ENCODE measurements at places on chromosomes 13 and 19.

DNA sequence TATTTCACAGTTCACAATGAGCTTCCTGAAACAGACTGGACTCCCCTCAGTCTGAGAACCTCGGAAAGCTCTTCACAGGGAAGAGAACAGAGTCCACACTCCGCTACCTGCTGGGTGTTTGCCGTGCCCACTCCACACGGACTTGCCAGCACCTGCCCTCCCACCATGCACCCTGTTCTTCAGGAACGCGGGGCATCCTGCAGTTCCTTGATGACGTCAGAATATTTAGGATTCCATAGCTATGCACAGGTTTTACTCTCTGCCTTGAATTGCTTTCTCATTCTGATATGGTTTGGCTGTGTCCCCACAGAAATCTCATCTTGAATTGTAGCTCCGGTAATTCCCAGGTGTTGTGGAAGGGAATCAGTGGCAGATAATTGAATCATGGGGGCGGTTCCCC, 74.4 kb upstream of the FARP1 start:
- no peak for DNase-seq

GRCh38 chr19:6286676-6287075, 6.9 kb upstream of the MLLT1 start:
- no peak for DNase-seq

GRCh38 chr19:17078920-17079709, 3.5 kb downstream of the MYO9B start:
- no peak for DNase-seq

DNA sequence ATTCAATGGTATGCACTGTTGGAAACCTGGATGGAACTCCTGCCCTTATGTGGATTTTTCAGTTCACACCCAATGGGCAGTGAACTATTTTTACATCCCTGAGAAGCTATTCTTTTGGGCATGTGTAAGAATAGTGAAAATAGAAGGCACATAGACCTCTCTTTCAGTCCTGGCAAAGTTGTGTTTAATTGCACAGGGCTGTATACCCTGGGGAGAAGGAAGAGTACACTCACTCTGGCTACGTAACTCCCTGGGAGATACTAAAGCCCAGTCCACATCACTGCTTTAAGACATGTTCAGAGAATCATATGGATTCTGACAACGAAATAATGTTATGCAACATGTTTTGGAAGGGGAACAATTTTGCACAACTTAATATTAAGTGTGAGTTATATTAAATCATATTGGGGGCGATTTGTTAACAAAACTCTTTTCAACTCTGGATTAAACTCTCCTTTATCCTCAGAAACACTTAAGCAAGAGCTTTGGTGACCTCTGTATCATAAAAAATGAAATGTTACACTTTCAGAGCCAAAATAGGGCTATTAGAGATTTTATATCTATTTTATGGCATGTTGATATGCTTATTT, 166.1 kb downstream of the DCT start:
- no peak for DNase-seq

GRCh38 chr13:37715606-37716015, 117.0 kb upstream of the POSTN start:
- no peak for DNase-seq

GRCh38 chr13:110836605-110836903, 78.3 kb downstream of the ANKRD10 start:
- no peak for DNase-seq

GRCh38 chr13:59991395-59991794, 172.3 kb downstream of the DIAPH3 start:
- DNase-seq: no peak

- no peak for DNase-seq
Measured at GRCh38 chr19:5053661-5054060, 84.7 kb downstream of the KDM4B start.

- DNase-seq: no peak
Measured at GRCh38 chr13:51794964-51795363, 9.0 kb downstream of the DHRS12 start.

DNA sequence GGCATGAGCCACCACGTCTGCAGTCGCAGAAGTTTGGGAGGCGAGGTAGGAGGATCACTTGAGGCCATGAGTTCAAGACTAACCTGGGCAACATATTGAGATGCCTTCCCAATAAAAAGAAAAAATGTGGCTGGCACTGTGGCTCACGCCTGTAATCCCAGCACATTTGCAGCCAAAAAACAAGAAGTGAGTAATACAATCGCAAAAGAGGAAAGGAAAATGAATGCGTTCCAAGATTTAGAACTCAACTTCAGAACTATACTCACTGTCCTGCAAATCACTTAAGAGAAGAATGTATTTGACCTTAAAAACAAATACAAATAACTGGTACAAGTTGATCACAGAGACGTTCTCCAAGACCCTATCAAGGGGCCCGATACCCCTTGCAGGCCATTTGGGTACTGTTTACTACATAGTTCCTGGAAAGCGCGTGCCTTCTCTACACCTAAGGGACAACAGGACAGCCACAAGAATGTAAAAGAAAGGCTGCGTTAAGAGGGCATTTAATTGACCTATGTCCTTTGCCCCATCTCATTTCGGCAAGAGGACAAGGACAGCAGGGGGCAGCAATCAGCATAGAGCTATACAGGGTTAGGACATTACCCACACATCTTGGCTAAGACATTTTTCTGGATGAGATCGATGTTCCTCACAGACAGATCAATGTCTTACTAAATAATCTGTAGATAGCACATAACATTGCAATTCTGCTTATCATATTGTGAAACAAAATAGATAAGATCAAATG, 41.3 kb downstream of the FLT3 start:
- no peak for DNase-seq

GRCh38 chr13:54486421-54487166, 1458.0 kb downstream of the OLFM4 start:
- DNase-seq: no peak

DNA sequence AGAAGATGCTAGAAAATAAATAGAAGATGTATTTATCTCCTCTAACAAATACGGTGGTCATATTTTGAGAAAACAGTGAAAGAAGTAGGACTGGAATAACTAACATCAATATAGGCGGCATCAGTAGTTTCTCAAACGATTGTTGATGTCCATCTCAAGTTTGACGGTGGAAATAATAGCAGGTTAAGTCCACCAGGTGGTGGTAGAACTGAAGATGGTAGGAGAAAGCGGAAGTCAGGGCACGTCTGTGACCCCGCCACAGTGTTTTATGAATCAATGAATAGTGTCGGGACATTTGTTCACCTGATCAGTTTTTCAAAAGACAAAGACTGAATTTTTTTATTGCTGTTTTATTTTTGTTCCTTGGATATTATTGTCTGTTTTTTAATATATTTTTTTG, 706.4 kb upstream of the SLC10A2 start:
- no peak for DNase-seq

GRCh38 chr19:15293781-15294491, 38.4 kb downstream of the BRD4 start:
- DNase-seq: no peak

DNA sequence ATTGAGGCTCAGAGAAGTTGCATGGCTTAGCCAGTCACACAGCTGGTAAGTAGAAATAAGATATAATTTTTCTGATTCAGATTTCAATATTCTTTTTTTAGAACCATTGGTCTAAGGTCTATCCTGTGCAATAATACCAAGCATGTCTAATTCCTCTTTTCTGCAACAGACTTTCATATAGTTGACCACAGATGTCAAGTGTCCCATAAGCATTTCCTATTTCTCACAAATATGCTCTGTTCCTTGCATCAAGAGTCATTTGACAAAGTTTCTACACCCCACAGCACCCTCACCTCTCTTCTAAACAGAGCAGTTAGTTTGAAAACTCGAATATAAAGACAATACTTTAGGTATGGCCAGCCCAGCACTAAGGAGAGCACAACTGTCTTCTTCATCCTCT, 26.8 kb upstream of the SACS start:
- no peak for DNase-seq

DNA sequence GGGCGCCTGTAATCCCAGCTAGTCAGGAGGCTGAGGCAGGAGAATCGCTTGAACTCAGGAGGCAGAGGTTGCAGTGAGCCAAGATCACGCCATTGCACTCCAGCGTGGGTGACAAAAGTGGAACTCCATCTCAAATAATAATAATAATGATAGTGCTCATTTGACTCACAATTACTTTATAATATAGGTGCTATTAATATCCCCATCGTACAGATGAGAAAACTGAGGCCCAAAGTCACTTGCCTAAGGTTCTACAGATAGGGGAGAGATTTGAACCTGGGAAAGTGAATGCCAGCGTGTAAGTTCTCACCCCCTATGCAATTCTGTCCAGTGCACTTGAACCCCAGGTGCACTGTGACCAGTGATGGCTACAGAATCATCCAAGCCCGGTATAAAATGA, 5.9 kb downstream of the GMFG start:
- no peak for DNase-seq

DNA sequence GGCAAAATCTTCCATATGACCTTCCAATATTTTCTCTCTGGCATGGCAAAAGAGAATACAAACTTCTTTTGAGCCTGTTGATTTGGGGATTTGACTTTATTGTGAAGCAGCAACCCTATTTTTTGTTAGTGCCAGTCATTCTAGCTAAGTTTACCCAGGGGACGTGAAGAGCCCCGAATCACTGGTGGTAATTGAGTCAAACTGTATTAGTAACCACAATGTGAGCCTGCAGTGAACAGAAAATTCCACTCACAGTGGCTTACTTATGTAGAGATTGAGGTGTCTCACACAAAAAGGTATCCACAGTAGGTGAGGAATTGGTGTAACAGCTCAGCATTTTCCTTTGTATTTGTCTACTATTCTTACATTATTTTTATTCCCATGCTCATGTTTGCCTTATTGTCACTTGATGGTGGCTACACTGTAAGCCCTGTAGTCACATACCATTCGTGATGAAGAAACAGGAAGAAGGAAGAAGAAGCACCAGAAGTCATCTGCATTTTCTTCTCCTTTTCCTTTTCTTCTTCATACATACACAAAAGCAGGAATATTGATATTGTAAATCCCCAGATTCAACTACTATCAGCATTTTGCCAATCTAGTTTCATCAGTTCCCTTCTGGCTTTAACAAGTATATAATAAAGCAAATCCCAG, 33.3 kb upstream of the MYCBP2 start:
- DNase-seq: no peak

GRCh38 chr19:28868836-28869235, 344.1 kb downstream of the UQCRFS1 start:
- DNase-seq: no peak

- DNase-seq: no peak
Measured at GRCh38 chr13:19795956-19796355, 13.2 kb upstream of the PSPC1 start.

- no peak for DNase-seq
Measured at GRCh38 chr19:7852851-7853769, 21.1 kb downstream of the PRR36 start.

GRCh38 chr13:25910991-25911419, 140.8 kb downstream of the SHISA2 start:
- no peak for DNase-seq

GRCh38 chr13:27353708-27354107, 70.7 kb upstream of the GTF3A start:
- DNase-seq: no peak

GRCh38 chr13:94656176-94656575, 54.5 kb downstream of the GPR180 start:
- DNase-seq: no peak

- no peak for DNase-seq
Measured at GRCh38 chr13:99955747-99956472, 15.7 kb downstream of the ZIC5 start.

DNA sequence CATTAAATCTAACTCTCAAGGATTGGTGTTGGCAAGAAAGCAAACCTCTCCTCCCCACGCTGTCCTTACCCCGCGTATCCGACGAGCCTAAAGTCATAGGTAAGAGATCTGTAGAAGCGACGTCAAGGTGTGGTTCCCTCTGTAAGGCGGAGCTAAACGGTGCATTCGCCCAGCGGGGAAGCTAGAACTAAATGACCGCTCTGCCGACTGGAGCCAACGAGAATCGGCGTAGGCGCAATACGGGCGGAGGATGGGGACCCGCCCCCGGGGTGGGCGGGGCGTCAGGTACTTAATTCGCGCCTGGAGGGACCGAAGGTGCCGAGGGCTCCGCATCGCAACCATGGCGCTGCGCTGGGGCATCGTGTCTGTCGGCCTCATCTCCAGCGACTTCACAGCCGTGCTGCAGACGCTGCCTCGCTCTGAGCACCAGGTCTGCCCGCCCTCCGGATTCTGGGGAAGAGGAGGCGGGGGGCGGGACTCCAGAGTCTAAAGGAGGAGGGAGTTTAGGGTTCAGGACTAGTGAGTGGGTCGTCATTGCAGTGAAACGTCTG, at the start of gene DHDH:
Gene DHDH (plus strand): TSS at position 318 of the 551 bp plus-strand sequence. CDS start 23 bp downstream, at position 341.
- no peak for DNase-seq

- DNase-seq: no peak
Measured at GRCh38 chr13:62556978-62557377, 1141.3 kb upstream of the PCDH20 start.

DNA sequence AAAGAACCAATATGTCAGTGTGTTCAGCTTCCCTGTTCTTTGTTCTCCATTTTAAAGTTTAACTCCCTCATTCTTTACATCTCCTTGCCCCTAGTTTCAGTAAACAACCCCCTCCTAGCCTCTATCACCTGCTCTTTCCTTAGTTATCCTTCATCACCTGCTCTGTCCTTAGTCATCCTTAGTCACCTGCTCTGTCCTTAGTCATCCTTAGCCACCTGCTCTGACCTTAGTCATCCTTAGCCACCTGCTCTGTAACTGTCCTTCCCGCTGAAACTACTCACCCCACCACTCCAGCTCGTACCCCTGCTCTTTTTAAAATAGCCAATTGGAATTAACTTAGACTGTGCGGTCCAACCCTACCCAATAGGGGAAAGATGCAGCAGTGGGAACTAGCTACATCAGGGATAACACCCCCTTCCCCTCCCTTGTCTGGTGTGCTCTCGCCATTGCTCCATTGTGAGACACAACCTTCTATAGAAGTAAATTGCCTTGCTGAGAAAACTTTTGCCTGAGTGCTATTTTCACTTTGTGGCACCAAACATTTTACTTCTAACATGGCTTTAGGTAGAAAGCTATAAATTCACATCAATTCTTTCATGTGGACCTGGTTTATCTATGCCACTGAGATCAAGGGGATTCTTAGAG, 16.2 kb downstream of the EDNRB start:
- DNase-seq: no peak

GRCh38 chr13:98478189-98479129, 98.4 kb downstream of the STK24 start:
- DNase-seq: no peak
